CD4-positive, alpha-beta T cell treated with Interleukin-4 for 4 hours (primary cell): ENCODE measurements at places on chromosomes 2 and 18.

DNA sequence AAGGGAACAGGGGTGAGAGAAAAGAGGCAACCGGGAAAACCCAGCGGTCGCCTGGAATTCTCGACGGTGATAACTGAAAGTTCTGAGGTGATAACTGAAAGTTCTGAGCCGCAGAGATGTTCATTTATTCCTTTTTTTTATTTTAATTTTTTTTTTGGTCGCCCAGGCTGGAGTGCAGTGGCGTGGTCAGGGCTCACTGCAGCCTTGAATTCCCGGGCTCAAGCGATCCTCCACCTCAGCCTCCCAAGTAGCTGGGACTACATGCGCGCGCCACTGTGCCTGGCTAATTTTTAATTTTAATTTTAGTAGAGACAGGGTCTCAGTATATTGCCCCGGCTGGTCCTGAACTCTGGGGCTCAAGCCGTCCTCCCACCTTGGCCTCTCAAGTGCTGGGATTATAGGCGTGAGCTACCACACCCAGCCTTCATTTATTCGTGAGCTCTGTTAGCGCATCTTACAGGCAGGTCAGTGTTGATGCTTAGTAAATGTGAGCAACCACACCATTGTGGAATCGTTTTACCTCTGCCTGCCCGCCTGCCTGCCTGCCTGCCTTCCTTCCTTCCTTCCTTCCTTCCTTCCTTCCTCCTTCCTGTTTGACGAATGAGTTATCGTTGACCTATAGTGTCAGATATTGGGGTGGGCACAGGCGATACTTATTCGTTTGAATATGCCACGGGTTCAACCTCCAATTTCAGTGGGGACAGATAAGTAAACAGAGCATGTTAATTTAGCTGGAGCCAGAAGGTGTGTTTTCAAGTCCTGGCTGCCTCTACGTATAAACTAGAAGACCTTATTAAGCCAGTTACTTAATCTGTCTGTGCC, 557 bp upstream of the E2F6 start:
- no peak for DNase-seq

GRCh38 chr2:32805104-32806095, 141.4 kb upstream of the LTBP1 start:
- no peak for DNase-seq

GRCh38 chr18:79950515-79951341, 725 bp downstream of the SLC66A2 start:
- DNase-seq = no peak

DNA sequence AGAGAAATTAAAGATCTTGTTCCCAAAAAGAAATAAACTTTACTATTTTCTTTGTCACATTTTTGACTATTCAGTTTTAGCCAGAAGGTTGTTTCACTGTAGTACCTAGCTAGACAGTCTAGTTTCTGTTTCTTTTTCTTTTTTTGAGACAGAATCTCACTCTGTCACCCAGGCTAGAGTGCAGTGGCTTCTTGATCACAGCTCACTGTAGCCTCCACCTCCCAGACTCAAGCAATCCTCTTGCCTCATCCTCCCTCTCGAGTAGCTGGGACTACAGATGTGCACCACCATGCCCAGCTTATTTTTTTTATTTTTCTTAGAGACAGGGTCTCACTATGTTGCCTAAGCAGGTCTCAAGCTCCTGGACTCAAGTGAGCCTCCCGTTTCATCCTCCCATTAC, 2.2 kb downstream of the RBM45 start:
- DNase-seq = no peak

DNA sequence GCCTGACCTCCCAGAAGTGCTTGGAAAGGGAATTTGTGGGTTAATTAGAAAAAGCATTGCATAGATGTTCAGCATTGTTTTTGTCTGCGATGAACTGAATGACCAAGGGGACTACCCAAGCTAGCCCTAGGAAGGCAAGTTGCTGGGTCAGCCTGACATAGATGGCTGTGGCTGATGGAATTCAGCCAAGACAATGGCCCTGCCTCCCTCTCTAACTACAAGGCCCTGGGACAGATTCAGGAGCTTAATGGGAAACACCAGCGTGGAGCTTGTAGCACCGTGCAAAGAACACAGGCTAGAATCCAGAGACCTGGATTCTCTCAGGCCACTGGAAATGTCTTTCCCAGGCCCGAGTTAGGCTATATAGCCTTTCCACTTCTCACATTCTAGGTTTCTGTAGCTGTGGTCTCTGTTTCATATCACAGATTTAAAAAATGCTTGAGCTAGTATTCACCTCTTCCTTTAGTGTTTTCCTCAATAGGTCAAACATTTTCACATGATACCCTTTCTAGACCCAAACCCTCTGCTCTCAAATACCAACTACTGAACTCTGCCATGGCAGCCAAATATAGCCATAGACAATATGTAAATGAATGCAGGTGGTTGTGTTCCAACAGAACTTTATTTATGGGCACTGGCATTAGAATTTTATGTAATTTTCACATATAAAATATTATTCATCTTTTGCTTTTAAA, 294.3 kb upstream of the MEX3C start:
- DNase-seq = no peak

- DNase-seq = no peak
Observed at GRCh38 chr2:238631491-238632180, 204.9 kb downstream of the ASB1 start.

GRCh38 chr2:9700109-9700495, 69.3 kb upstream of the YWHAQ start:
- no peak for DNase-seq

GRCh38 chr18:79394534-79395307, 1.0 kb upstream of the NFATC1 start:
- no peak for DNase-seq

DNA sequence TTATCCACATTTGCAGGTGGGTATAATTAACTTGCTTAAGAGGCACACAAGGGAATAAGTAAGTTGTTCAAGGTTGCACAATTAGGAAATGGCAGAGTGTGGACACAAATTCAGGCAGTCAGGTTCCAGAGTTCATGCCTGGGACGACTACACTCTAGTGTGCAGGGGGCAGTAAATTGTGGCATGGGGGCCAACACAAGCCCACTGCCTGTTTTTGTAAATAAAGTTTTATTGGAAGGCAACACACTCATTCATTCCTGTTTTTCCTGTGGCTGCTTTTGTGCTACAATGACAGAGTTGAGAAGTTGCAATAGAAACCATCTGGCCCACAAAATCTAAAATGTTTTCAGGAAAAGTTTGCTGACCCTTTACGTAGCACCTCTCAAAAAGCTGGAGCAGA, 41.4 kb downstream of the XDH start:
- no peak for DNase-seq

GRCh38 chr2:230000118-230000841, 68.4 kb downstream of the SLC16A14 start:
- DNase-seq = no peak

- no peak for DNase-seq
Observed at GRCh38 chr2:159897081-159897480, 99.1 kb upstream of the CD302 start.

GRCh38 chr18:12996661-12997292, 5.6 kb downstream of the CEP192 start:
- no peak for DNase-seq

DNA sequence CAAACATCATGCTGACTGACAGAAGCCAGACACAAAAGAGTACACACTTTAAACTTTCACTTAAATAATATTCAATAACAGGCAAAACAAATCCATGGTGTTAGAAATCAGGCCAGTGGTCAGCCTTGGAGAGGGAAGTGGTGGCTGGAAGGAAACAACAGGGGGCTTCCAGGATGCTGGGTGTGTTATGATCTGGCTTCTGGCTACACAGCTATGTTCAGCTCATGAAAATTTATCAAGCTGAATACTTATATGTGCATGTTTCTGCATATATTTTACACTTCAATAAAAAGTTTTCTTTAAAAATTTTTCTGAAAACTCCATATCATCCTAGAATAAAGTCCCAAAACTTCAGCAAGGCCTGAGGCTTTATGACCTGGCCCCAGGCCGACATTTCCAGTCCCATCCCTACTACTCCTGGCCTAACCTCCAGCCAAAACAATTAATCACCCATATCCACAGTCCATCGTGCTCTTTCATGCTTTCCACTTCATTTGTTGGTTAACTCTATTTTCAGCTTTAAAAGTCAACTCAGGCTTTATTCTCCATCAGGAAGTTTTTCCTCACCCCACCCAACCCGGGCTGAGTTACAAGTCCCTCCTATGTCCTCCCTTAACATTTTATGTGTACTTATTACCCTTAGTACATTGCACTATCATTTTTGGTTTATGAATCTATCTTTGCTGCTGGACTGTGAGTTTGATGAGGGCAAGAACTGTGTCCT, 27.9 kb upstream of the SPTBN1 start:
- DNase-seq = no peak

DNA sequence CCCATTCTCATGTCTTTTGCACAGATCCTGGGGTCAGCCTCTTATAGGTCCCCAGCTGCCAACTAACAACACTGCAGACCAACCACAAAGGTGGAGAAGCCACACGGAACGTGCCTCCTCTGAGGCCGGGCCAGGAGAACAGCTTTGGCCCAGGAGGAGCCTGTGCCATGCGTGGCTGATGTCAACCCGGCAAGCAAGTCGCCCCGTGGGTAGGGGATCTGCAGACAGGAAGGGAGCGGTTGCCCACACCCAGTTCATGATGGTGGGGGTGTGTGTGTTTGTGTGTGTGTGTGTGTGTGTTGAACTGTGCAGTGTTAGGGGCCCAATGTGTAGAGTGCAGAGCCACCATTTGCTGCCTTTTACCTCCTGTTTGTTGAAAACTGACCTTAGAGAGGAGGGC, 2.4 kb upstream of the CLEC4F start:
- DNase-seq = no peak

DNA sequence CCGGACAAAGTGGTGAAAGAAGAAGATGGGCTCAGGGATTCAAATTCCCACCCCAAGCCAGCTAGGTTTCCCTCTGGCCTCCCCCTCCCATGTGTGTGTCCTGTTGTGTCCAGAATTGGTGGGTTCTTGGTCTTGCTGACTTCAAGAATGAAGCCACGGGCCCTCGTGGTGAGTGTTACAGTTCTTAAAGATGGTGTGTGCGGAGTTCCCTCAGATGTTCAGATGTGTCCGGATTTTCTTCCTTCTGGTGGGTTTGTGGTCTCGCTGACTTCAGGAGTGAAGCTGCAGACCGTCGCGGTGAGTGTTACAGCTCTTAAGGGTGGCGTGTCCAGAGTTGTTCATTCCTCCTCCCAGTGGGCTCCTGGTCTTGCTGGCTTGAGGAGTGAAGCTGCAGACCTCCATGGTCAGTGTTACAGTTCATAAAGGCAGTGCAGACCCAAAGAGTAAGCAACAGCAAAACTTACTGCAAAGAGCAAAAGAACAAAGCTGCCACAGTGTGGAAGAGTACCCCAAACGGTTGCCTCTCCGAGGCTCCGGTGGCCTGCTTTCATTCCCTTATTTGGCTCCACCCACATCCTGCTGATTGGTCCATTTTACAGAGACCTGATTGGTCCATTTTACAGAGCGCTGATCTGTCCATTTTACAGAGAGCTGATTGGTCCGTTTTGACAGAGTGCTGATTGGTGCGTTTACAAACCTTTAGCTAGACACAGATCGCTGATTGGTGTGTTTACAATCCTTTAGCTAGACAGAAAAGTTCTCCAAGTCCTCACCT, 37.7 kb upstream of the KLF11 start:
- DNase-seq = no peak

DNA sequence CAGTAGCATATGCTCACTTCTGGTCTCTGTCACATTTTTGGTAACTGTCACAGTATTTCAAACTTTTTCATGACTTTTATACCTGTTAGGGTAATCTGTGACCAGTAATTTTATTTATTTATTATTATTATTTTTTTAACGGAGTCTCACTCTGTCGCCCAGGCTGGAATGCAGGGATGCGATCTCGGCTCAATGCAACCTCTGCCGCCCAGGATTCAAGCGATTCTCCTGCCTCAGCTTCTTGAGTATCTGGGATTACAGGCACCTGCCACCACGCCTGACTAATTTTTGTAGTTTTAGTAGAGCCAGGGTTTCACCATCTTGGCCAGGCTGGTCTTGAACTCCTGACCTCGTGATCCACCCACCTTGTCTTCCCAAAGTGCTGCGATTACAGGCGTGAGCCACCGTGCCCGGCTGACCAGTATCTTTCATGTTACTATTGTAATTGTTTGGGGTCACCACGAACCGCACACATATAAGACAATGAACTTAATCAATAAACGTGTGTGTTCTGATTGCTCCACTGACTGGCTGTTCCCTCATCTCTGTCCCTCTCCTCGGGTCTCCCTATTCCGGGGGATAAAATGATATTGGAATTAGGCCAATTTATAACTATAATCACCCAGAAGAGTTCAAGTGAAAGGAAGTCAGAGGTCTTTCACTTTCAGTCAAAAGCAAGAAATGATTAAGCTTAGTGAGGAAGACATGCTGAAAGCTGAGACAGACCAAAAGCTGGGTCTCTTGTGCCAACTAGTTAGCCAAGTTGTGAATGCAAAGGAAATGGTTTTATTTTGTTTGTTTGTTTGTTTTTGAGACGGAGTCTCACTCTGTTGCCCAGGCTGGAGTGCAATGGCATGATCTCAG, 22.9 kb downstream of the TGIF1 start:
- peak; percentile 11 for DNase-seq

GRCh38 chr2:146847846-146848245, 997.0 kb upstream of the ACVR2A start:
- no peak for DNase-seq

GRCh38 chr18:25896178-25896780, 194.1 kb downstream of the SS18 start:
- DNase-seq = peak; percentile 31

- DNase-seq = no peak
Observed at GRCh38 chr2:86074256-86074655, 31.4 kb downstream of the POLR1A start.

DNA sequence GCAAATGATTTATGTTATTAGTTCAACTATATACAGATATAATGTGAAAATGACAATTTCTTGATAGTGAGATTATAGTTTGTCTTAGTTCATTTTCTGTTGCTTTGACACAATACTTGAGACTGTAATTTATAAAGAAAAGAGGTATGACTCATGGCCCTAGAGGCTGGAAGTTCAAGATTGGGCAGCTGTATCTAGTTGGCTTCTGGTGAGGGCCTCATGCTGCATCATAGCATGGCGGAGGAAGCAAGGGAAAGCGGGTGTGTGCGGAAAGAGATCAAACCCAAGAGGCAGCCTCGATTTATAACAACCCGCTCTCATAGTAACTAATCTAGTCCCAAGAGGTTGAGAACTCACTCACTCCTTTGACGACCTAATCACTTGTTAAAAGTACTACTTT, 11.4 kb downstream of the PLEKHA3 start:
- no peak for DNase-seq

DNA sequence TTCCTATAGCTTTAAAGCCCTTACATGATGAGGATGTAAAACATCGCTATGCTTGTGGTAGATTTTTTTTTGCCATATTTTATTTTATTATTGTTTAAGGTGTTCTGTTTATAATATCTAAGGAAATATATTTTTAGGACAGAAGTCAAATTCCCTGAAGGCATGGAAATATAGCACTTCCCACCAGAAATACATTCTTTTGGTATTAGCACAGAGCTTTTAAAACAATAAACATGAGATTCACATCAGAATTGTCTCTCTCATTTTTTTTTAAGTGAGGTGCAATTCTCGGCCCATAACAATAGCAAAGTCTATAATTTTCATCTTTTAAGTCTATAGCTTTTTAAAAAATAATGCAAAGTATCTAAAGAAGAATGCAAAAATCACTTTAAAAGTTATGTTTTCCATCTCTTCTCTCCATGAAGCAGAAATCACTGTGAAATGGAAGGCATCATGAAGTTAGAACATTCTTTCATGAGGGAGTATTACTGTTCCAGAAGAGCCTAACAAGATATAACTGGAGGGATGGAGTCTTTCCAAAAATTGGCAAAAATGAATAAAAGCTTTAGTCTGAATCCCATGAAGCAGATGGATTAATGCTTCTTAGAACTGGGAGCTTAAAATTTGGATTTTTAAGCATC, 283.6 kb upstream of the TRIB2 start:
- no peak for DNase-seq
